ENCODE measurements at places on chromosomes 11 and 22. TPM values are rescaled to one million over a fixed set of nuclear protein-coding genes. Genes with fewer than 3 reads are reported as not detected.

DNA sequence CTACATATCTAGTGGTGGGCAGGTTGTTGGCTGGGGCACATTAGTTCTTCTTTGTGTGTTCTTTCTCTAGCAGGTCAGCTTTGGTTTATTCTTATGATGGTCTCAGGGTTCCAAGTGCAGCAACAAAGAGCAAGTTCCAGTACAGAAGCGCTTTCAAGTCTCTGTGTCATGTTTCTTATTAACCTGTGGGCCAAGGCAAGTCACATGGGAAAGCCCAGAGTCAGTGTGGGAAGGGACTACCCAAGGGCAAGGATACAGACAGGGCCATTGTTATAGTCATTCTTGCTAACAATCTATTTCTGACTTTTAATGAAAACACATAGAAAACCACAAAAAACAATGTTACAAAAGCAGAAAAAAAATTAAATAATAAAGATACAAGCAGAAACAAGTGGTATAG is 754.6 kb downstream of the TBC1D22A start:
- no peak for DNase-seq

The TYR gene
- total RNA-seq, result not detected

DNA sequence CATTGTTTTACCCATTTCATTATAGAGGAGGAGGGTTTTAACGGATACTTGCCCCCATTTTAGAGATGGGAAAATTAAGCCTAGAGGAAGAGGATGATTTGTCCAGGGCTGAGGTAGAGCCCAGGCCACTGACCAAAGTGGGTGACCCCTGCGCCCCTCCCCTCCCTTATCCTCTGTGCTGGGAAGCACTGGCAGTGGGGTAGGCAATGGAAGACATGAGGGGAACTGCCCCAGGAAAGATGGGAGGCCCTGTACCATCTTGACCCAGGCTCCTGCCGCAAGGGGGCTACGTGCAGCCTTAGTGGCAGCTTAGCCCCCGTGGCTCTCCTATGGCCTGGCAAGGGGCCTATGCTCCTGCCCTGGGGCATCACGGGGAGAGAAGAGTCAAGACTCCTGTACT is 76.4 kb upstream of the MYOD1 start:
- no peak for DNase-seq

GRCh38 chr22:49203091-49203858 is 624.4 kb downstream of the BRD1 start:
- DNase-seq, result no peak

GRCh38 chr11:41306431-41306830 is 153.0 kb downstream of the LRRC4C start:
- DNase-seq, result peak; percentile 3

DNA sequence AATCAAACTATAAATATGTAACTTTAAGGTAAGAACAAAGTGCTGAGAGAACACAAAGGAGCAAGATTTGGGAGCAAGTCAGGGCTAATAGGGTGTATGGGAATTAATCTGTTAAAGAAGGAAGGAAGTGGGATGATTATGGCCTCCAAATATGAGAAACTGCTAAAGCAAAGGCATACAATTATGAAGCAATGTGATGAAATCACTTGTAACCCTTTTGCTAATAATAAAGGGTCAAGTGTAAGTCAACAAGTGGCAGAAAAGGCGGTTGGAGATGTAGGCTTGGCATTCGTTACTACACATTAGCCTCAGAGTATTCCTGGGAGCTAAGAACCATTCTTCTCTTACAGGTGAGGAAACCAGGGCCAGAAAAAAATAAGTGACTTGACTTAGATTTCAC is 1002.3 kb upstream of the TENM4 start:
- no peak for DNase-seq

DNA sequence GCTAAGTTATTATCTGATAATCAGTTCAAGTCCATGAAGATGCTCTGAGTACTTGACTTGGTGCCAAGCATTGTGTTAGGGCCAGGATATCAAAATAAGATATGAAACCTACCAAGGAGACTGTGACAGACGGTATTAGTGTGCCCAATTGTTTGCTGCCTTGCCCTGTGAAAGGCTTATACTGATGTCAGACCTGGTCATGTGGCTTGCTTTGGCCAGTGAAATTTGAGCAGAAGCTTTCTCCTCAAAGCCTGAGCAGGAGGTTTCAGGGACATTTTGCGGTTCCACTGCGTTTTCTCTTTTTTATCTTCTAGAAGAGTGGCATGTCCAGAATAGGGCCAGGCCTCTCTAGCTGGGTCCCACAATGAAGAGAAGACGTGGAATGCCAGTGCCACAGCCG is 15.8 kb upstream of the PKNOX2 start:
- no peak for DNase-seq

DNA sequence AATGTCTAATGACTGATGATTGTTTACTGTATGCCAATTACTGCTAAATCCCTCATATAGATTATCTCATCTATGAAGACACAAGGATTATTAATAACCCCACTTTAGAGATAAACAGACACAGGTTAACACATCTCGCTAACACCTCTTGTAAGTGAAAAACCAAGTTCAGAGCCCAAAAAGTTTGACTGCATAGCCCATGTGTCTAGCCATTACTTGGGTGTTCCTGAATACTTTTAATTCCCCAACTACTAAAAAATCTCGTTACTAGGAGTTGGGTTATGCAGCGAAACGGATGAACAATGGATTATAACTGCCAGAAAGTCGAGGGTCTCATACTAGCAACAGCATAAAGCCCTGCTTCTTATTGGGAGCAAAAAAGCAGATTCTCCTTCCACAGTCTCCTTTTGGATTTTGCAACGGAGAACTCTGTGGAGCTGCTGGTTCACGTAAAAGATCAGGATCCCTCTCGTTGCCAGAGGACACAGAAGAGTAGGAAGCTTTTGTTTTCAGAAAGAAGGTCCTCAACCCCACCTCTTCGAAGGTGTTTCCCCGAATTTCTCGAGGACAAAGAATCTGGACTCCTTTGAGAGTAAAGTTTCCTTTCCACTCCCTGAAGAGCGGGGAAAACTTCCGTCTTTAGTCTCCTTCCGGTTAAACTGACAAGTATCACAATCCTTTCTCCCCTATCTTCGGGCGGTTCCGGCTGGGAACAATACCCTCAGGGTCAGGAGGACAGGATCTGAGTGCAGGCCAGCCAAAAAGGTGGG is 979 bp downstream of the ZBED5 start:
- peak; percentile 23 for DNase-seq

DNA sequence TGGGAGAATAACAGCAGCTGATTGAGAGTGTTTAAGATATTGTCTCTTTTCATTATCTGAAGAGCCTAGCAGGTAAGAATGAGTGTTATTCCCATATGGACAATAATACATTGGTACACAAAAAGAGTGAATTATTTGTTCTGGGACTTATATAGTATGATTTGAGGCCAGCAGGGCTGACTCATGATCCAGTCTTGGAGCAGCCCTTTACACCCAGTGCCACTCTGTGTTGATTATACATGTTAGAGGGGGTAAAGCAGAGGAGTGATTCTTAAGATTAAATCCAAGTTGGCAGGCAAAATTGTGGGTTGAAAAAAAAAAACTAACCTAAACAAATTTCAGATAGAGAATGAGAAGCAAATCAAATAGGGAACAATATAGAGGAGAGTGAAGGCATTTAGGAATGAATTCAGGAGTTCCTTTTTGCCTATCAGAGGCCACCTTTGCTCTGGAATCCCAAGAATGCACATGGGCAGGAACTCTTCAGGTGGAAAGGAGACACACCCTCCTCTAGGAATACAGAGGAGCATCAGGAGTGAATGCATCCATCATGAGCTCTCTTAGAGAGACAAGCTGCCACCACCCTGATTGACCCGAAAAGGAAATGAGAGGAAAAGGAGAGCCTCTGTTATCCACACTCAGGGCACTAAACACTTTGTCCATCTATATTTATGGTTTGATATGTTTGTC is 19.2 kb upstream of the MRGPRX1 start:
- DNase-seq, result no peak

DNA sequence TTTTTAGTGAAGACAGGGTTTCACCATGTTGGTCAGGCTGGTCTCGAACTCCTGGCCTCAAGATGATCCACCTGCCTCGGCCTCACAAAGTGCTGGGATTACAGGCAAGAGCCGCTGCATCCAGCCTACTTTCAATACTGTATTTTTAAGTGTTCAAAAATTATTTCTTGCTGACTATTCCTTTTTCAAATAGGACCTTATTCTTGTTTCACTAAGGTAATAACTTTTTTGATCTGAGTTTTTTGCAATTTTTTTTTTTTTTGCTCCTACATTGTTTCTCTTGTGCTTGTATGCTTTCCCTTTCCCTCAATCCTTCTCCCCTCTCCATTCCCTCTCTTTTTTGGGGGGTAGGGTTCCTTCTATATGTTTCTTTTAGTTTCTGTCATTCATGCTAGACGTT is 73.1 kb downstream of the FAM168A start:
- DNase-seq, result no peak

The HMGXB4 gene
- total RNA-seq, result 28.7 TPM

The CXCR5 gene
- total RNA-seq, result 108 TPM

DNA sequence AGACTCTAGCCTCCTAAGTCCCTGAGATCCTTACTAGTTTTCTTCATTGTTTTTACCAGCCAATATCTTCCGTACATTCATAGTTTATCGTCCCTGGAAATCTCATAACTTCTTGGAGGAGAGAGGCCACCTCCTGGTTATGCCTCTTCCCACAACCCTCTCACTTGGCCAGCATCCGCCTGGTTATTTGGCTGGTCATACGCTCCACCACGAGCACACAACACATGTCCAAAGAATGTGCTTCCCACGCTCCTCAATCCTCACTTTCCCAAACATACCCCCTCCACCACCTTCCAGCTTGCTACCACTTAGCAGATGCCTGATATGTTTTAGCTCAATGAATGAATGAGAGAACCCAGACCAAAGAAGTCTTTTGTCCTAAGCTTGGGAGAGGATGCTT is 83.5 kb upstream of the EIF3D start:
- no peak for DNase-seq

DNA sequence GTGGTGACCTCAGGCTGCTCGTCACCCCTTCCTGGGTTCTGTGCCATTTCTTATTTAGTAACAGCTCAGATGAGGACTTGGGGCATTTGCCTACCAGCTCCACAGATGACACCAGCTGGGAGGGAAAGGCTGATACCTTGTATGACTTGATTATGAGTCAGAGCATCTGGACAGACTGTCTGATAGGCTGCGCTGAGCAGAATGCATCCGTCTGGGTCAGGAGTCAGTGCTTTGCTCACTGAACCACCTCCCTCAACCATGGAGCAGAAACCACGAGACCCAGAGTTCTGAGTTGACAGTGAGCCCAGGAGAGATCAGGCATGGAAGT is 6.8 kb downstream of the ST14 start:
- peak; percentile 83 for DNase-seq

All from B cell (primary cell).